ENCODE measurements at places on chromosomes 7 and 10.

DNA sequence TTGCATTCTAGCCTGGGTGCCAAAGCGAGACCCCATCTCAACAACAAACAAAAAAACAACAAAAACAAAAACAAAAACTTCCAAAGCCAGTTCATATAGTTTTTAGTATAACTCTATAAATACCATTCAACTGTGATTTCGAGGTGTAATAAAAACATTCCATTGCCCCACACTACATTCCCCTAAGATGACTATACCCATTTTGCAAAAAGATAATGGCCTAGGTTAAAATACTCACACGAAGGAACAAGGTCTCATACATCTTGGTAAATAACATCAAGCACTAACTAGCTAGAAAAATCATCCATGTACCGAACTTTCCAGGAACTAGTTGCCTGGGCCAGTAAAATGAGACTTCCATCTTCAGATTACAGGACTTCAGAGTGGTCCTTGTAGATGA is 55.4 kb downstream of the GLI3 start:
- no peak for DNase-seq

- no peak for DNase-seq
Measured at GRCh38 chr10:2124135-2124534, 386.8 kb upstream of the ADARB2 start.

GRCh38 chr7:90999989-91000979 is 263.9 kb upstream of the FZD1 start:
- DNase-seq, result no peak

GRCh38 chr7:1288996-1289551 is 56.4 kb downstream of the UNCX start:
- DNase-seq, result no peak

- no peak for DNase-seq
Measured at GRCh38 chr10:121063744-121064143, 212.6 kb downstream of the WDR11 start.

GRCh38 chr7:138166681-138167080 is 90.4 kb downstream of the AKR1D1 start:
- no peak for DNase-seq

- DNase-seq, result no peak
Measured at GRCh38 chr10:42556931-42557330, 81.4 kb downstream of the ZNF33B start.

DNA sequence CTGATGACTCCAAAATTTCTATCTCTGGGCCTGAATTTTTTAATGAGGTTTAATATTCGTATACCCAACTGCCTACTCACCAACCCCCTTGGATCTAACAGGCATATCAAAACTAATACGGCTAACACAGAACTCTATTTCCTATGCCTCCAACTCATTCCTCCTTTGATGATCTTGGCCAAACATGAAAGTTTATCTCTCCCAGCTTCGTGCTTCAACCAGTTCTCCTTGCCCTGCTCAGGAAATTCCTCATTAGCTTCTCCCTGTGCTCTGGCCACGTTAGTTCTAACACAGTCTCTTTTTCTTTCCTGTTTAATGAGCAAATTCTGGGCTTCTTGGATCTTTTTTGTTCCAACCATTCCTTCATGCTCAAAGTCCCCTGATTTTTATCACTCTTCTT is 138.9 kb upstream of the PTN start:
- no peak for DNase-seq

GRCh38 chr10:131650169-131650705 is 250.6 kb upstream of the PPP2R2D start:
- DNase-seq, result no peak

- no peak for DNase-seq
Measured at GRCh38 chr10:26445411-26446031, 7.4 kb downstream of the APBB1IP start.

GRCh38 chr7:117530390-117530789 is 50.6 kb downstream of the CFTR start:
- no peak for DNase-seq

DNA sequence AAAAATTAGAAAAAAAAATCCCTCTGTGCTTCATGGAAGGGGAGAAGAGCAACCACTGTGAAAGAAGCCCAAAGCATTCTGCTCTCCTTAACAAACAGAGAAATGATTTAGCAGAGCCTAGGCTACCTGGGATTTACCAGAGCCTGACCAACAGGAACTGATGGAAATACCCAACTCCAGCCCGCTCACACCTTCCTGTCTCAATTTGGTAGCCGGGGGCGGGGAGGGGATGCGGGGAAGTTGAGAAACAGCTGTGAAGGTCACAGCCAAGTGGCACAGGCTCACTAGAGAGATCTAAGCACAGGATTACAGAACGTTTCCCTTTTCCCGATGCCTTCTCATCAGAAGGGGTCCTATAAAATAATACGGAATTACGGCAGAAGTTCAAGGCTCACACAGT is 17.6 kb downstream of the RSU1 start:
- no peak for DNase-seq

DNA sequence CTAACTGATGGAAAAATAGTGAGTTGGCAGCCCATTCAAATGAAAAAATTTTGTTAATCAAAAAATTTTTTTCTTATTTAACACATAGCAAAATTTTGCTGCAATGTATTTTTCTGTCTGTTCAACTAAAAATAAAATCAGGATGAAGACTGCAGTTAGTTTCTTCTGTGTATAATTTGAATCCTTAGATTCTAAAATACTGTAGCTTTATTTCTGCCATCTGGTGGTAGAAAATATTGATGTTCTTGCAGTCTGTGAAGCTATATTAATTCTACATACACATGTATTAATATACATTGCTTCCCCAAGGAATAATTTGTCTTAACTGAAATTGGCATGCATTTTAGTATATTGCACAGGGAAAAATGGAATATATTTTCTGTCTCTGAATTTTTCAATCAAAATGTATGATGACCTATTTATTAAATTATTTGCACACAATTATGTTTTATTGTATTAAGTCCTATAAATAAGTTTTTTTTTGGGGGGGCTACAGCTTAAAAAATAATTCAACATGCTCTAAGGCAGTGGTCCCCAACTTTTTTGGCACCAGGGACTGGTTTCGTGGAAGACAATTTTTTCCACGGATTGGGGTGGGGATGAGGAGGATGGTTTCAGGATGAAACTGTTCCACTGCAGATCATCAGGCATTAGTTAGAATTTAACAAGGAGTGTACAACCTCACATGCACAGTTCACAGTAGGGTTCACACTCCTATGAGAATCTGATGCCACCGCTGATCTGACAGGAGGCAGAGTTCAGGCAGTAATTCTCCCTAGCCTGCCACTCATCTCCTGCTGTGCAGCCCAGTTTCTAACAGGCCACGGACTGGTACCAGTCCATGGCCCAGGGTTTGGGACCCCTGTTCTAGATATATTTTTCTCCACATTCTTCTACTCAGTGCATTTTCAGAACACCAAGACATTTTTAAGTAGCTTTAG is 119.4 kb downstream of the GNAT3 start:
- no peak for DNase-seq

DNA sequence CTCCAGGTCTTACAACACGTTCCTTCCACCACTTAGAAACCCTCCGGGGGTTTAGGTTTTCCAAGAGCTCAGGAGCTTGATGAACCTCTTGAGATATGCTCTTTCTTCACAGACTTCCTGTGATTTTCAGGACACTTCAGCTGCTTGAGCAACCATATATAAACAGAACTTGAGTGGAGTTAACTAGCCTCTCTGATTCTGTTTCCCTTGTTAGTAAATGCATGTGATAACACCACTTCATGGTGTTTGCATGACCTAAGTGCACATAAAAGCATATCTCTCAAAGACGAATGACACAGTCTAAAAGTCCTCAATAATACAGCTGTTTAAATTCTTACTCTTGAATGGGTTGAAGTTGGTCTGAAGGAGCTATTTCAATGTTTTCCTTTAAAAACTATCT is 9.9 kb downstream of the PRR15 start:
- no peak for DNase-seq

- DNase-seq, result no peak
Measured at GRCh38 chr7:136086712-136087111, 109.6 kb upstream of the MTPN start.

- no peak for DNase-seq
Measured at GRCh38 chr10:127343821-127344220, 147.4 kb upstream of the INSYN2A start.

DNA sequence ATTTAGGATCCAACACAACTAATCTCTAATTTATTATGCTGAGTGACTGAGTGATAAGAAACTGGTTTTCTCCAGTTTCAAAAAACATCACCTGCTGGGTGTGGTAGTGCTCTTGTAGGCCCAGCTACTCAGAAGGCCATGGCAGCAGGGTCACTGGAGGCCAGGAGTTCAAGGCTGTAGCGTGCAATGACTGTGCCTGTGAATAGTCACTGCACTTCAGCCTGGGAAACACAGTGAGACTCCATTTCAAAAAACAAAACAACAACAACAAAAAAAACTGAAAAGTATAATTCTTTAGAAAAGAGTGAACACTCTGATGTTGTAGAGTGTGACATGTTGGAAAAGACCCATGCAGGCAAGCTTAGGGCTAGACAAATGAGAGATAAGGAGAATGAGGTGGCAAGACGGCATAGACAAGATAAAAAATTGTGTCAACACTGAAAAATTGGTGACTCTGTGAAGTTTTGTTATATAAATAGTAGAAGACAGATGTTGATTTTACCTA is 150.1 kb upstream of the GPR22 start:
- no peak for DNase-seq

DNA sequence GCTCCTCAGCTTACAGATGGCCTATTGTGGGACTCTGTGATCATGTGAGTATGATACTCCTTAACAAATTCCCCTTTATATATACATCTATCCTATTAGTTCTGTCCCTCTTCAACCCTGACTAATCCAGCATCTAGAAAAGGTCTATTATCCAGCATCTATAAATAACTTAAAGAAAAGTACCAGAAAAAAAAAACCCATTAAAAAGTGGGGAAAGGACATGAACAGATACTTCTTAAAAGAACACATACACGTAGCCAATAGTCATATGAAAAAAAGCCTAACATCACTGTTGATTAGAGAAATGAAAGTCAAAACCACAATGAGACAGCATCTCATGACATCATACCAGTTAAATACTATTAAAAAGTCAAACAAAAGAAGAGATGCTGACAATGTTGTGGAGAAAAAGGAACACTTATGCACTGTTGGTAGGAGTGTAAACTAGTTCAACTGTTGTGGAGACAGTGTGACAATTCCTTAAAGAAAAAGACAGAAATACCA is 549.5 kb upstream of the GRM3 start:
- DNase-seq, result no peak

- DNase-seq, result no peak
Measured at GRCh38 chr7:120190566-120190965, 82.4 kb upstream of the KCND2 start.

GRCh38 chr7:913736-914520 is 37.6 kb downstream of the GET4 start:
- DNase-seq, result no peak

GRCh38 chr10:85413570-85413969 is 953.0 kb downstream of the GRID1 start:
- DNase-seq, result no peak

DNA sequence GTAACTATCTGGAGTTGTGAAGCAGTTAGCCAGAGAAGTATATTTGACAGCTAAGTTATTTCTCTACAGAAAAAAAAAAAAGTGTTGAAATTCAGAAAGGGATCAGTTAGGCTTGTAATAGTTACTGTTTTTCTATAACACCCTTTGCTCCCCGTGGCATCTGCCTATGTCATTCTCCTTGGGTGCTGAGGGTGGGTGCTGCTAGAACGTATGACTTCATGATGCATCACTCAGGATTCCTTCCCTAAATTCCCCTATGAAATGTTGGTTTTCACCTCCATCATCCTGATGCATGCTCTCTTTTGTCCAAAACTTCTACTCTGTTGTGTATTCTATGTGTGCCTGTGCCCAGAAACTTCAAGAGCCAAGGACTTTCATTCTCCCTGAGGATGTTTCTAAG is 536.4 kb downstream of the GRM8 start:
- DNase-seq, result no peak

DNA sequence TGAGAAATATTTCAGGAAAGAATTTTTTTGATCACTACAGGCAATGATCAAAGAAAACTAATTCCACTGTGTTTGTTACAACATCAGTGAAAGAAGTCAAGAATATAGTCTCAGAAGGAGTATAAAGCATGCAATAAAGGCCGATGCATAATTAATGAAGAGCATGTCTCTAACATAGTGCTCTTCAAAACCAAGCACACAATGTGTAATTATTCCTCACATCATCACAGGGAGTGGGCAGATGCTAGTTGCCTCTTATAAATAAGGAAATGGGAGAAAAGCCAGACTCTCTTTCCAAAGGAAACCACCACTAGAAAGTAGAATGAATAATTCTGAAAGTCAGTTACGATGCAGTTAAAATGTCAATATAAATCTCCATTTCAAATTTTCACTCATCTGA is 220.1 kb downstream of the TEX36 start:
- no peak for DNase-seq

GRCh38 chr7:148540041-148540738 is 50.4 kb upstream of the C7orf33 start:
- DNase-seq, result no peak

DNA sequence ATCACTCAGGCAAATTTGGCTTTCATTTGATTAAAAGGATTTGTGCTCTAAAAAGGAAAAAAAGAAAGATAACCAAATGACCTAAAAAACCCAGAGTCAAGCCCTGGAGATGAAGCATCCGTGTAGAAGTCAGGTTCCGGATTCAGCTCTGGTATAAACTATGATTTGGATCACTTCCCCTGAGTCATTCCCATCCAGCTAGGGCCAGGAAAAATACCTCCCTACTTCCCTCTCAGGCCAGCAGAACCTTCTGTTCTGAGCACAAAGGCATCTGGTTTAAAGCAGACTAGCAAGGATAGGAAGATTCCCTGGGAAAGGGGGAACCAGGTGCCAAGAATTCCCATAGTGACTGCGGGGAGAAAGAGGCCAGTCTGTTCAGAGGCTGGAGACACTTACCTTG is 25.7 kb upstream of the NDST2 start:
- no peak for DNase-seq

GRCh38 chr7:142752376-142753225 is 3.3 kb downstream of the PRSS1 start:
- no peak for DNase-seq

GRCh38 chr10:30467651-30468338 is 33.8 kb downstream of the MAP3K8 start:
- DNase-seq, result no peak

- no peak for DNase-seq
Measured at GRCh38 chr10:21020545-21020944, 123.4 kb upstream of the NEBL start.

GRCh38 chr10:50640238-50640637 is 16.5 kb upstream of the SGMS1 start:
- DNase-seq, result no peak

GRCh38 chr10:113485736-113486135 is 67.1 kb upstream of the HABP2 start:
- no peak for DNase-seq

DNA sequence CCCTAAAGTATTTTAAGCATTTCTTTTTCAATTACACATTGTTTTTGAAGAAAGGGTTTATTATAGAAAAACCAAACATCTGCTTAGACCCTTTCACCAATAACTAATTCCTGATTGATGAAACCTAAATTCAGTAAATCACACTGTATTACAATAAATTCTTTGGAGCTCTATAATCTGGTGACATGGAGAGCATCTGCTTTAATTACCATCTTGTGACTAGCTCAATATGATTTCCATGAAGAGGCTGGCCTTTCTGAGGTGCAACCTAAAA is 9.7 kb downstream of the HYCC1 start:
- no peak for DNase-seq

Data from stimulated activated CD4-positive, alpha-beta T cell treated with anti-CD3 and anti-CD28 coated beads, Interleukin-15, amount 100 ng/mL, for 1 hour (primary cell).